ENCODE measurements at places on chromosomes 4 and X.
A peak's percentile ranks its signal among the peaks of the same experiment; 100 is the strongest.

DNA sequence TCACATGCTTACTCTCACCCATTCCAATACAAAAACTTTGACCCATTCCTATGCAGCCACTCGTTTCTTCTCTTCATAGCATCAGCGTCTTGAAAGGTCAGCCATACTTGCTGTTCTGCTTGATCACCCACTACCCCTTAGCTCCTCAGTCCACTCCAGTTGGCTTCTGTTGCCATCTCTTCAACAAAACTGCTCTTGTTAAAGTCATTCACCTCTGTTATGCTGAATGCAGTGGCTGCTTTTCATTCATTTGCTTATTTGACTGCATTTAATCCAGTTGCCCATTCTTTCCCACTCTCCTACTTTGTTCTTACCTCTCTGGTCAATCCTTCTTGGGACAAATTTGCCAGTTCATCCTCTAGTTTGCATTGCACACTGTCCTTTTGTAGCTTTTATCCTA, 24.9 kb downstream of the CEP135 start:
- DNase-seq = no peak

GRCh38 chr4:52407545-52407944, 251.6 kb downstream of the USP46 start:
- no peak for DNase-seq

DNA sequence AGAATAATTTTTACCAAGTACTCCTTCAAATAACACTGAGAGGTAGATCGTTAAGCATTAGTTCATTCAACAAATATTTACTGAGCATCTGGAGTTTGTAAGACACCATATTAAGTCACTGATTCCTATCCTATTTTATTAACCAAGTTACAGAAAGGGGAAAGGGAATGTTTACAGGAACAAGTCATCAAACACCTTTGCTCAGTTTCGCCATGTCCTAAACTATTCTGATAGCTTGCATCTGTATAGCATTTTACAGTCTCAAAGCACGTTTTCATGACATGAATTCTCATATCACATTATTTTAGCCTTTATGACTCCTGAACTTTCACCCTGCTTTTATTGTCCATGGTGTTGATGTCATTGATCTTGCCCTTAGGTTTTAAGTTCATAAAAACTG, 89.2 kb downstream of the AREG start:
- DNase-seq = no peak

- peak; percentile 9 for DNase-seq
Observed at GRCh38 chr4:89509708-89510281, 202.2 kb upstream of the GPRIN3 start.

DNA sequence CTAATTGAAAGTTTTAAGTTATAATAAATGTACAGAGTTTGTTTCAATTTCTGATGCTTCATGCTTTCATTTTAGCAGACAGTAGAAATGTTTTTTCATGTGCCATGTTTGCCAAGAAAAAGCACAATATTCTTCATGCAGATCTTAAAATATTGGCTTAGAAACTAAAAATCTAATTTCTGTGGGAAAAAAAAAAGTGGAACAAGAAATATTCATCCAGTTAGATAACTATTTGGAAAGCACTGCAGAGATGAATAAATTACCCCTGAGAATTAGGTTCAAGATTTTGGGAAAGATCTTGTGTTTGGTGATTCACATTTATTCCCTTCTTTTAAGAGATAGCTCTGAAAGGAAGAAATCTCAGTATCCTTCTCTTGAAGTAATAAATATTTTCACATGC, 912.5 kb downstream of the C4orf33 start:
- no peak for DNase-seq

DNA sequence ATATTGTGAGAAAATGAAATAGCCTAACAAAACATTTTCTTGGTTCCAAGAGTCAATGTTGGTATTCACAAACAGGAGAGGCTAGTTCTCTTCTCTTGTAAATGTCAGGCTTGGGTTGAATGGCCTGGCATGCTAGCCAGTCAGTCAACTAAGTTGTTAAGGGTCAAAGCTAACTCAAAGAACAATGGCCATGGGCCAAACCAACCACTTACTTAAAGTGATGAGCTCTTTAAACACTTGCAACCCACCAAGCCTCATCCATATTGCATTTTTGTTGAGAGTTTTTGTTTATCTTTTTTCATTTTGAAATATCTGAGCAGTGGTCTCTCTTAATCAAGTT, 394.5 kb downstream of the RAB28 start:
- DNase-seq = no peak

DNA sequence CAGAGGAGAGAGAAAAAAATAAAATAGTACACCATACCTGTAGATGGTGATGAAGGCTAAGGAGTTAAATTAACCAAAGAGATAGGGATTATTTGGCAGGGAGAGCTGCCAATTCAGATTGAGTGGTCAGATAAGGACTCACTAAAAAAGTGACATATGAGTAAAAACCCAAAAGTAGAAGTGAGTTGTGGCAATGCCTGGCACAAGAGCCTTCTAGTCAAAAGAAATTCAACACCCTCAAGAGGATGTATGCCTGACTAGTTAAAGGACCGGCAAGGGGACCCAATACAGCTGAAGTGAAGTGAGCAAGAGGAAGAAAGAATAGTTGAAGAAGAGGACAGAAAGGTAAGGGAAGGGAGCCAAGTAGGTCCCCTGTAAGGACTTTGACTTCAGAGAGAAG, 34.9 kb downstream of the ELF2 start:
- DNase-seq = no peak

DNA sequence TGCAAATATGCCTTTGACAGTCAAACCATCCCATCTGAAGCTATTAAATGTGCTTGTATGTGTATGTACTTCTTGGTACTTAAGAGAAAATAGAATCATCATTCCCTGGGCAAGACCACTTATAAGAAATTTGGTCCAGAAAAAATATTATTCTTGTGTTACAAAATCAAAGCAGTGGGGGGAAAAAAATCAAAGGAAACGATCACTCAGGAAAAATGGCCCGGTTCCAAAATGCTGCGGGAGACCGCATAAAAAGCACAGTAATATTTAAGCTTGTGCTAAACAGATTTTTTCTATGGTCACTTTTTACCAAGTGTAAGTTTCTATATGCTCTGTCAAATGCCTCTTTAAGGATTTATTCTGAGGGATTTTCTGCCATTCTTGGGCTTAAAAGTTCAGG, 36.1 kb downstream of the RAI2 start:
- no peak for DNase-seq

Data from stimulated activated CD8-positive, alpha-beta memory T cell treated with anti-CD3 and anti-CD28 coated beads, Interleukin-7, amount 100 ng/mL, for 48 hours (primary cell).